CD4-positive, alpha-beta memory T cell (primary cell): ENCODE measurements at places on chromosomes 6 and 20. TPM values are rescaled to one million over a fixed set of nuclear protein-coding genes. Genes with fewer than 3 reads are reported as not detected.

GRCh38 chr6:140380427-140381218 is 1006.2 kb upstream of the CITED2 start:
- no peaks in the 10 kb centered on the region for H3K36me3 ChIP-seq
- no peak for DNase-seq
- H3K27ac ChIP-seq, result no peak overlapping the region
- H3K4me1 ChIP-seq, result no peaks in the 10 kb centered on the region

The ZNF165 gene
- 0.75 TPM for total RNA-seq

The OXT gene
- total RNA-seq, result 1.5 TPM

DNA sequence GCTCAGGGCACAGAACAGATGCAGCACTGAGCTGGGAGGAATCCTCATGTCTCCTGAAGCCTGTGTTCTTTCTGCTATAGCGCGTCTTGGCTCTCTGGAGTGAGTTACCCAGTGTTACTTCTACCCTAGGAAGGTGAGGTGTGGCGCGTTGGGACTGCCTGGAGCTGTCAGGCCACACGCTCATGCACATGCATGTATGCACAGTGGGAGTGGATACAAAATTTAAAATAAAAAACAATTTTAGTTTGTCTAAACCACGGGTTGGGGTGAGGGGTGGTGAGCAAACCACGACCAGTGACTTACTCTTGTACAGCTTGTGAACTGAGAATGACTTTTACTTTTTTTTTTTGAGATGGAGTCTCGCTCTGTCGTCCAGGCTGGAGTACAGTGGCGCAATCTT is 298.6 kb upstream of the SUPT3H start:
- H3K36me3 ChIP-seq, result no peaks in the 10 kb centered on the region
- DNase-seq, result no peak
- no peaks in the 10 kb centered on the region for H3K27me3 ChIP-seq
- no peak overlapping the region for H3K4me3 ChIP-seq
- H3K4me1 ChIP-seq, result peaks cover 29% of the 10 kb centered on the region

DNA sequence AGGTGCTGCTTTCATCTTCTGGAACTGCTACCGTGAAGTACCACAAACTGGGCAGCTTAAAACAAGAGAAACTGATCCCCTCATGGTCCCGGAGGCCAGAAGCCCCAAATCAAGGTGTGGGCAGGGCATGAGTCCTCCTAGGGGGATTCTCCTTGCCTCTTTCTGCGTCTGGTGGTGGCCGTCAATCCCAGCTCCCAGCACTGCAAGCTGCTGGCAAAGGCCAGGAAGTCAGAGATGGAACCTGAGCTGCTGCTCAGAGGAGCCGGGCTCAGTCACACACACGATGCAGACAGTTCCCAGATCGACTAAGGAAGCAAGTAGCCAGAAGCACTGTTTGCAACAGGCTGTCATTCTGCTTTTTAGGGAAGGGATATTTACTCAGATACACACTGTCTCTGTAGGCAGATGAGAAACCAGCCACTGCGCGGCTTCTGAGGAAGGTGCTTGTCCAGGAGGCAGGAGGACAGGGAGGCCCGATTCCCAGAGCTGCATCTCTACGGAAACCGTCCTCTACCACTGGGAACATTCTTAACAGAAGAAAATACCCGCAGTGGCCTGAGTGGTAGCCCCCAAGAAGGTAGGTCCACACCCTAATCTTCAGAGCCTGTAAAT is 15.5 kb downstream of the BHLHE23 start:
- no peaks in the 10 kb centered on the region for H3K36me3 ChIP-seq
- H3K27ac ChIP-seq, result no peak overlapping the region
- DNase-seq, result no peak
- H3K27me3 ChIP-seq, result no peaks in the 10 kb centered on the region
- H3K4me1 ChIP-seq, result peaks cover 5% of the 10 kb centered on the region

DNA sequence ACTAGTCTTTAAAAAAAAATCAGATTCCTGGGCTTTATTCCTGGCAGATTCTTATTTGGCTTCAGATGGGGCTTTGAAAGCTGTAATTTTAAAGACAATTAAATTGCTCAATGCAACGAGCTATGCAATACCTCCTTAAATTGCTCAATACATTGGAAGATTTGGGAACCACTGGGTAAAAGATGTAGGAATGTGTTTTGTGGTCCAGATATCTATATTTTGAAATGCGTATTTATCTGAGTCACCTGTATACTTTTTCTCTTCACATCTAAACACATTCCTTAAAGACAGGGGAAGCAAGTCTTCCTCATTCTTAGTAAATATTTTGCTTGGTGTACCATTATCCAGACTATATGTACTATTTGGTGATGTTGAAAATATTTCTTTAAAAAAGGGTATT is 29.6 kb upstream of the MAP7 start:
- no peaks in the 10 kb centered on the region for H3K27me3 ChIP-seq
- DNase-seq, result no peak
- H3K4me3 ChIP-seq, result no peak overlapping the region
- H3K27ac ChIP-seq, result no peak overlapping the region
- H3K36me3 ChIP-seq, result peaks cover 57% of the 10 kb centered on the region
- H3K4me1 ChIP-seq, result no peaks in the 10 kb centered on the region

- no peak overlapping the region for H3K4me3 ChIP-seq
- no peak overlapping the region for H3K27ac ChIP-seq
- no peaks in the 10 kb centered on the region for H3K27me3 ChIP-seq
- DNase-seq, result no peak
Observed at GRCh38 chr6:113219783-113220182, 637.4 kb upstream of the MARCKS start.

The NRSN2 gene
- 0.52 TPM for total RNA-seq

- no peak for DNase-seq
- no peak overlapping the region for H3K4me3 ChIP-seq
- H3K27ac ChIP-seq, result no peak overlapping the region
- no peaks in the 10 kb centered on the region for H3K4me1 ChIP-seq
- H3K27me3 ChIP-seq, result no peaks in the 10 kb centered on the region
Observed at GRCh38 chr6:97717086-97717485, 434.1 kb upstream of the MMS22L start.

DNA sequence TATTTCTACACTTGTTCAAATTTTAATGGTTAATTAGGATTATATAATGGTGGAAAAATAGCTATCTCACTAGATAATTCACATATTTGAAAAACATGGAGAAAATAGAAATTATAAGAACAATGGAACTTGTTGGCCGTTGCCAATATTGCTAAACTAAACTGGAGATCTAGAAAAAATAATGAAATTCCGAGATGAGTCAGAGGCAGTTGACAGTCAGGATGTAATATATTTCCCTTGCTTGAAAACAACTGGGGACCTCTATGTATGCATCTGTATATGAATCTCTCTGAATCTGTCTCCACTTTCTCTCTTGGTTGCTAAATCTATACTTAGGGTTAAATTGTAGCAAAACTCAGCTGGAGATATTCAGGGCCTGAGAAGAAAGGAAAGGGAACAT is 1108.2 kb upstream of the GJE1 start:
- no peak overlapping the region for H3K27ac ChIP-seq
- H3K4me1 ChIP-seq, result no peaks in the 10 kb centered on the region
- no peaks in the 10 kb centered on the region for H3K27me3 ChIP-seq
- DNase-seq, result no peak
- H3K36me3 ChIP-seq, result no peaks in the 10 kb centered on the region

DNA sequence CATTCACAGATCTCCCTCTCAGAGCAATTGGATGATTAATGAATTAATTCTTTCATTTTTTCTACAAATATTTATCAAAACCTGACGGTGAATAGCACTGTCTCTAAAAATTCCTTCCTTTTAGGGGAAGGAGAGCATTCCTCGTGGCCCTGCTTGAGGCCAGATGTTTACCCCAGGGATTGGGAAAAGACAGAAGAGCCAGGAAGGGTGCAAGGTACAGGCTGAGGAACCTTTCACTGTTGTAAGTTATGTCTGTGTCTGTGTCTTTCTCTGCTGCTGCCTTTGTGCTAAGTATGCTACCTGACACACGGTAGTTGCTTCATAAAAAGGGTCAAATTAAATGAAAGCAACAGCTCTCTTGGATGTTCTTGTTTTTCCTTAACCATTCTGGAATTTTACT is 27.4 kb upstream of the CCN2 start:
- DNase-seq, result no peak
- no peaks in the 10 kb centered on the region for H3K4me1 ChIP-seq
- no peaks in the 10 kb centered on the region for H3K27me3 ChIP-seq

DNA sequence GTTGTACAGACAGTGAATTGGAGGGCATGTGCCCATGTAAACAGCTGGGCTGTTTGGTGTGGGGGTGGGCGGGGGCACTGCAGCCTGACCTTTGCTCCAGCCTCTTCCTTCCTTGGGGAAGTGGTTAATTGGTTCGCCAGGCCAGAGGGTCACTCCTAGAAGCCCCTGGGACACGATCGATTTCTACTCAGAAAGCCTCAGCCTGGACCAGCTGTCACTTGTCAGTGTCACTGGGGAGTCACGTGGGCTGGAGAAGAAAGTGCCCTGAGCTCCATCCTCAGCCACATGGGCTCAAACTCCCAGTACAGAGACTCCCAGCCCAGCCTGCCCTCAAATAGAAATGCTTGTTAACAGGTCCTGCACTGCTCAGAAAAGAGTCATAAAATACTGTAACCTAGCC is 423.8 kb upstream of the SULF2 start:
- no peaks in the 10 kb centered on the region for H3K4me1 ChIP-seq
- no peak overlapping the region for H3K4me3 ChIP-seq
- H3K27me3 ChIP-seq, result no peaks in the 10 kb centered on the region
- no peak overlapping the region for H3K27ac ChIP-seq
- H3K36me3 ChIP-seq, result no peaks in the 10 kb centered on the region
- no peak for DNase-seq

- H3K36me3 ChIP-seq, result no peaks in the 10 kb centered on the region
- no peak for DNase-seq
- H3K4me1 ChIP-seq, result no peaks in the 10 kb centered on the region
- no peaks in the 10 kb centered on the region for H3K27me3 ChIP-seq
- no peak overlapping the region for H3K4me3 ChIP-seq
Observed at GRCh38 chr6:6766230-6766905, 177.8 kb downstream of the LY86 start.

The FHL5 gene
- total RNA-seq, result not detected

The LTB gene
- total RNA-seq, result 835 TPM

The BCAS4 gene
- total RNA-seq, result 17.8 TPM

The SGK2 gene
- 1.6 TPM for total RNA-seq

The ASIP gene
- total RNA-seq, result not detected

DNA sequence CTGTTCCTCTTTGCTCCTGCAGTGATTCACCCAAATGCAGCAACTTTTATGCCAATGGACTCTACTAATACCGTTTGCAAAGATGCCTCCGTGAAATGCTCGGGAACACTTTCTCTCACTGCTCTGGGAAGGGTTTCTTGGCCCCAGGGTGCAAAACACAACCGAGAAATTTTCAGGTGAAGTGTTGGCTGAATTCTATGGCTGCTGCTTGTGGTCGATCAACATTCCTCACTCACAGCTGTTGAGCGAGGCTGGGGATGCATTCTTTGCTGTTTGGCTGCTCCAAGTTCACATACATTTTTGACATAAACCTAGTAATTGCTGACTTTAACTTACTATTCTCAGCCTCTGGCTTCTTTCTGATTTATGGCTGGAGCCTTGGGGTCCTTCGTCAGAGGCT is 342.0 kb upstream of the CHD6 start:
- H3K4me1 ChIP-seq, result no peaks in the 10 kb centered on the region
- no peaks in the 10 kb centered on the region for H3K36me3 ChIP-seq
- no peaks in the 10 kb centered on the region for H3K27me3 ChIP-seq
- no peak overlapping the region for H3K4me3 ChIP-seq

DNA sequence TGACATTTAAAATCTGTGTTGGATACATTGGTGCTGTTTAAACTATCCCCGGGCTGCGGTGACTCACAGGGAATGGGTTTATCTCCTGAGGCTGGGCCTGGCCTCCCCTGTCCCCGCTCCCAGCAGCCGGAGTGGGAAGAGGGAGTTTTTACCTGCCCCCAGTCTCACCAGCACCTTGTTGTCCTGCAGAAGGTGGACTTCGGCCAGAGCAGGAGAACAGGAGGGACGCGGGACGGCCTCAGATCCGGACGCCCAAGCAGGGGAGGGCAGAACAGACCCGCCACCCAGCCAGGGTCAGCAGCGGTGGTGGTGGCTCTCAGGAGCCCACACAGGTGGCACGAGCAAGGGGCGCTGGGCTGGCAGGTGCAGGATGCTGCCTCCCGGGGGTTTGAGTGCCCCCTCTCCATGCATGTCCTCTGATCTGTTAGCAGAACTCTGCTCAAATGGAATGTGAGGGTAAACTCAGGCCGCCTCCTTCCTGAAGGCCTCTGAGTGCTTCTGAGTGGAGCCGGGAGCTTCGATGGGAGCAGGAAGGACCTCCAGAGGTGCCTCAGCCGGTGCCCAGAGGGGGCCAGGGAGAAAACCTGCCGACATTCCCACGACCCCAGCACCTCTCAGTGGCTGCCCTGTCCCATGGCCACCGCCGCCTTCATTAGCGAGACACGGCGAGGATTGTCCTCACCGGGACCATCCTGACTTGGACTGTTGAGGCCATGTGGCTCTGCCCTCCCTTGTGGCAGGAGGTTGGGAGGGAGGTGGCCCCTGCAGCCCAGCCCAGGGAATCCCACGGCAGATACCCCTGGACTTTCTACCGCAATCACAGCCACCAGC is 43.4 kb upstream of the MRGBP start:
- no peaks in the 10 kb centered on the region for H3K4me1 ChIP-seq
- no peaks in the 10 kb centered on the region for H3K27me3 ChIP-seq
- no peak for DNase-seq

The MEI4 gene
- not detected for total RNA-seq

DNA sequence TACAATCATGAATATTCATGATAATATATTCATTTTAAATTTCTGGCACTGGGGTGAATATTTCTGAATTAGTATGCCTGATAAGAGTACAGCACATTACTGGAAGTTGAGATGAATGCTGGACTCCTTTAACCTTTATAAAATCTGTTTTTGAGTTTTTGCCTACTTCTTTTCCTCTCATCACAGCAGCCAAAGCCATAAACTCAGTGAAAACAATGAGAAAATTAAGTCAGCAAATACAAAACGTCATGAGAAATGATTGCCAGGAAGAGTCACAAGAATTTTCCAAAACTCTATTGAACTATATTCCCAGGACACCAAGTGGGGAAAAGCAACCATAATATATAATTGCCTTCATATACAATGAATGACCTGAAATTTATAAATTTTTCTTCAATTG is 837.6 kb downstream of the TBC1D32 start:
- H3K4me3 ChIP-seq, result no peak overlapping the region
- no peak for DNase-seq
- no peaks in the 10 kb centered on the region for H3K4me1 ChIP-seq

The TMC2 gene
- not detected for total RNA-seq

GRCh38 chr20:21693322-21693721 is 12.1 kb upstream of the PAX1 start:
- no peak for DNase-seq
- no peaks in the 10 kb centered on the region for H3K27me3 ChIP-seq
- no peaks in the 10 kb centered on the region for H3K4me1 ChIP-seq

- no peak for DNase-seq
- peaks cover 8% of the 10 kb centered on the region for H3K36me3 ChIP-seq
- peaks cover 31% of the 10 kb centered on the region for H3K4me1 ChIP-seq
- no peaks in the 10 kb centered on the region for H3K27me3 ChIP-seq
- H3K27ac ChIP-seq, result no peak overlapping the region
- no peak overlapping the region for H3K4me3 ChIP-seq
Observed at GRCh38 chr20:59017493-59018231, 1.6 kb upstream of the TUBB1 start.

DNA sequence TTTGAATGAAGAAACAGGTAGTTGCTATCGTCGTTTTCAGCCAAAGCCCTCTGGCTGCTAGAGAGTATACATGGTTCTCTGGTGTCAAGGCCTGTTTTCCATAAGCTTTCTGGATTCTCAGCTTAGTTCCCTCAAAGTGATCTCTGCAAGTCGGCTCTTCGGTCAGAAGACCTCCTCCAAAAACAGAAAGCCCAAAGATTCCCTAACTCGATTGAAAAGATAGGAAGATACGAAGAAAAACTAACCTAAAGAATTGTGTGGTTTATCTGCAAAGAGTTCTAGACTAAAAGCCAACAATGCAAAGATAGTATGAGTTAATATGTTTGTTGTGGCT is 545 bp upstream of the ASCC3 start:
- peaks cover 43% of the 10 kb centered on the region for H3K4me1 ChIP-seq
- H3K36me3 ChIP-seq, result no peaks in the 10 kb centered on the region
- no peaks in the 10 kb centered on the region for H3K27me3 ChIP-seq
- H3K4me3 ChIP-seq, result peak overlapping the region; percentile 76
